ENCODE measurements at places on chromosomes 3 and 15.
A peak's percentile ranks its signal among the peaks of the same experiment; 100 is the strongest.

- DNase-seq, result no peak
Observed at GRCh38 chr3:135383301-135383700, 582.2 kb upstream of the PPP2R3A start.

DNA sequence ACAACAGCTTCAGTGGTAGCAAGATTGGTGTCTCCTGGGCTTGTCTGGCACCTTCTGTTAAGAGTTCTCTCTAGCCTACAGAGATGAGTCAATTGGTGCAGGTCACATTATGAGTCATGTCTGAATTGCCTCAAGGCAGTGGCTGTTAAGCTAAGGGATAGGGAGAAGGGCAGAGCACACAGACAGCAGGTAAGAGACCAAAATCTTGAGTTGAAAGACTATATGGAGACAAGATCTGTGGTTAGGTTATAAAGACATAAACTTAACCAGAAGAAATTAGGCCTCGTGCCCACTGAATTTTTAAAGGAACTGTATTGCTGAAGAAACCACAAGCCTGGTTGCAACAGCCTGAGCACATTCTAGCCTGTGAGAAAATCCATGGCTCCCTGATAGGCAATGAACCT, 19.2 kb upstream of the KPNA1 start:
- DNase-seq, result no peak

DNA sequence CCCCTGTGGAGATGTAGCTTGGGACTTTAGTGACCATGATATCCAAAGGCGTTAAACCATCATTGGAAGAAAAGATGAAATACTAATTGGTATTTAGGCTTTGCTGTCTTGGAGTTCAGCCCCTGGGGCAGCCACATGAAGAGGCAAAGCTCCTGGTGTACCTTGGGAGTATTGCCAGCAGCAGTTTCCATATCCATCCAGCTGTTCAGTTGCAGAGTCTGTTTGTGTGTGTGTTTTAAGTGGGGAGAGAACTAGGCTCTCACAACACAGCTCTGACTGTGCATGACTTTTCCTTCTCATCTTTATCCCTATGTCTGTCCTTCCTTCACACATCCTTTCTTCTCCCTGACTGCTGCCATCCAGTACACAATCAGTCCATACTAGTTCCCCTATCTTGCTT, 98.9 kb downstream of the CDIN1 start:
- DNase-seq, result no peak

DNA sequence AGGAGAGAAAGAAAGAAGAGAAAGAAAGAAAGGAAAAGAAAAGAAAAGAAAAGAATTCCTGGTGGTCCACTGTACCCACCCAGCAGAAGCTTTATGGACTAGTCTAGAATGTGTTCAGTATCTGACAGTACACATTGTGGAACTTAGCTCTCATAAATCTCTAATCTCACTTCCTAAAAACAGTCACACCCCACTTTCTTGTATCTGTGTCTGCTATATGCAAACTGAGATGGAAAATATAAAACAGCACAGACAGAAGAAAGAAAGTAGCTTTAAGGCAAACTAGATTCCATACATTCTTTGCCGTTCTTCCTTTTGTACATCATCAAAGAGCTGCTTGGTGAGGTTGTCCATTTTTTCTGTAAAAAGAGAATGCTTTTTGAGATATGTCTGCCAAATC, 41.1 kb upstream of the GNB5 start:
- DNase-seq, result no peak

- no peak for DNase-seq
Observed at GRCh38 chr3:87488765-87489164, 212.4 kb upstream of the POU1F1 start.

GRCh38 chr3:190338717-190339116, 16.5 kb upstream of the CLDN1 start:
- DNase-seq, result peak; percentile 72

DNA sequence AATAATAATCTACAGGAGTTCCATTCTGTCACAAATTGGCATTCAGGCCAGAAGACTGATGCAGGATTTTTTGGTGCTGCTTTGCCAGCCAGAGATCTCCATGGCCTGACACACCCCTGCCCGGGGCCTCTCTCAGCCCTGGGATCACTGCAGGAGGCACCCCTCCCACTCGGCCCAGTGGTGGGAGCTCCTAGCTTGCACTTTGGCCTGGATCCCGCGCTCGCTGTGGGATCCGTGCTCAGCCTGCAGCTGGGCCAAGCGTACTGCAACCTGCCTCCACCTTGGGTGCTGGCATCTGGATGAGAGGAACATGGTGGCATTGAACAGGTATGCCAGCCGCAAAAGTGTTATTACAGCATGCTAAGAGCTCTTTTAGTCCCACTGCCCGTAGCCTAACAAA, 656.7 kb upstream of the CCDC54 start:
- no peak for DNase-seq

- peak; percentile 36 for DNase-seq
Observed at GRCh38 chr3:52217409-52217805, 8.0 kb downstream of the TLR9 start.

DNA sequence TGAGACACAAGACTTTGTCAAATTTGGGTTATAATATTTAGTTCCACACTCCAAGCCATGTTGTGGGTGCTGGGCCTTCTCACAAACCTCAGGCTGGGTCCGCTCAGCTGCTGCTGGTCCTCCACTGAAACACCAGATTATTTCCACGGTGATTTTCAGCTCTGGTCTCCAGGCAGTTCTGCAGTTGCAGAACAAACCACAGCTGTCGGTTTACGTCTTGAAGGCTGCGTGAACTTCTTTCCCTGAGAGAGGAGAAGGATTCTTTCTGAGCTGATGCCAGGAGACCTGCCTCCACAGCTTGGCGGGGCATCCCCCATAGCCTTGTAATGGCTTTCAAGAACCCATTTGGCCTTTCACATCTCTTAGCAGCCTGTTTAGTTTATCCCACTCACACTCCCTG, 16.2 kb downstream of the GALNT15 start:
- DNase-seq, result no peak

GRCh38 chr3:74435631-74436030, 178.8 kb downstream of the CNTN3 start:
- no peak for DNase-seq

DNA sequence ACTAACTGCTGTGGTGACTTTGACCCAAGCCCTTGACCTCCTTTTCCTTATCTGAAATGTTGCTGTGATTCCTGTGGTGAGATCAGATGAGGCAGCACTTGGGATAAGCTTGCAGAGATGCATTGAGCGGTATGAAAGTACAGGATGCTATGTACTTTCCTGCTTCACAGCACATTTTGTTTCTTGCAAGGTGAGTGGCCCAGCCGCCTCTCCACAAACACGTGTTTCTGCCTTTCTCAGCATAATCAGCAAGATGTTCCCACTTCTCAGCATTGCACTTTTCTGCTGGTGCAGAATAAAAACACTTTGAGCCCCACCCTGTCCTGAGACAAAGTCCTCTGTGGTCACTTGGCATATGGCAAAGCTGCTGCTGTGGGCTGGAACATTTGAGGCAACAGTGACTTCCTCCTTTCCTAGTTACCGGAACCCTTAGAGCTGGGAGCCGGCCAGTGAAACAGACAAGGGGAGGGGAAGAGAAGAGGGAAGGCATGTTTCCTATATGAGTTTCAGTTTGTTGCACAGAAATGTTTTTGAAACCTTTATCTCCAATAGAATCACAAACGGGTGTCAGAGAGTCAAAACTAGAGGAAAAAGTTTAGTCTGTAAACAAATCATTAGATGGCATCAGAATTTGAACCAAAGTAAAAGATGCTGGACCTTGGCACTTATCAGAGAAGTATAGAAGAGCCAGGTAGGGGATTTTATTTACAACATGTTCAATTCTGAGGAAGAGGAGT, 5.0 kb downstream of the NUDT16 start:
- DNase-seq, result peak; percentile 54

DNA sequence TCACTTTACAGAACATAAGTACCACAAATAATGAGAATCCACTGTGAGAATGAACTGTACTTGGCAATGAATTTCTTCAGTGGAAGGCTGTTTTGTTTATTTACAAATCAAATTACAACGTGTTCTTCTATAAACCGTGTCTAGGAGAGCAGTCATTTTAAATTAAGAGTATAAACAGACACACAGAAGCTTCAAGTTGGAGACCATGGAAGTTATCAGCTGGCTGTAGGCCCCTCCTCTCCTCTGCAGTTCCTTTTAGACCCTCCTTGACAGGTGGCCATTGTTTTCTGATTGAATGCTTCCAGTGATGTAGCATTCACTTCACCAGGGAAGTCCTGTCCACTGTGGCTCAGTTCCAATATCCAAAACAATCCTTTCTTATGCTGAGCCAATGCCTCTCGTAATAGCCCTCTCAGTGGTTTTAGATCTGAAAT, 7.3 kb upstream of the MAPK6 start:
- DNase-seq, result no peak

- peak; percentile 86 for DNase-seq
Observed at GRCh38 chr3:141875893-141876380, 506 bp upstream of the ATP1B3 start.

DNA sequence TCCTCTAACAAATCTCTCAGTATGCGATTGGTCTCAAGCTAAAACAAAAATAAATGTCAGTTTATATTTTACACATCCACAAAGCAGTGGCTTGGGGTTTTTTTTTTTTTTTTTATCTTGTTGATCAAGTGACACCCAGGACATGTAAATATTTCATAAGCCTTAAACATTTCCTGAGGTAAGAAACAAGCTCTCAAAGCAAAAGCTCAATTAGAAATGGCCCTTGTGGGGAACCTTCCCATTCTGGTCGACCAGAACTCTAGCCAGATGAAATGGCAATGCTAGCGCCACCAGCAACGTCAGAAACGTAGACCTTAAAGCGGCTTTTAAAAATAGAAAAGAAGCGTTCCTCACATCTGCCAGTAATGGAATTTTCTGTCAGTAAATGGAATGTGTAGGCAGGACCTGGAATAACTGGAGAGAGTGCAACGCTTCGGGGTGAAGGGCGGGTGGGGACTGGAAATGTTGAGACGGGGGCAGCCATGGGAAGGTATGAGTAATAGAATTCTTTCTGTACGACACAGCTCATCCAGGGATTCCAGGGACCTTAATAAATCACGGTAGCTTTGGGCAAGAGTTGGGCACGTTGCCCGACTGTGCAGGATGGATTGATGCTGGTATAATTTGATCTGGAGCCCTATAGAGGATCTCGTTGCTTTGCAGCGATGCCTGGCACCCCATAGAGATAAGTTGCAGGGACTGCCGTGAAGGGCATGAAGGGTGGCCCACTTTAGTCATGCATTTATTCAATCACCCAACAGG, 44.4 kb downstream of the BTD start:
- DNase-seq, result no peak

DNA sequence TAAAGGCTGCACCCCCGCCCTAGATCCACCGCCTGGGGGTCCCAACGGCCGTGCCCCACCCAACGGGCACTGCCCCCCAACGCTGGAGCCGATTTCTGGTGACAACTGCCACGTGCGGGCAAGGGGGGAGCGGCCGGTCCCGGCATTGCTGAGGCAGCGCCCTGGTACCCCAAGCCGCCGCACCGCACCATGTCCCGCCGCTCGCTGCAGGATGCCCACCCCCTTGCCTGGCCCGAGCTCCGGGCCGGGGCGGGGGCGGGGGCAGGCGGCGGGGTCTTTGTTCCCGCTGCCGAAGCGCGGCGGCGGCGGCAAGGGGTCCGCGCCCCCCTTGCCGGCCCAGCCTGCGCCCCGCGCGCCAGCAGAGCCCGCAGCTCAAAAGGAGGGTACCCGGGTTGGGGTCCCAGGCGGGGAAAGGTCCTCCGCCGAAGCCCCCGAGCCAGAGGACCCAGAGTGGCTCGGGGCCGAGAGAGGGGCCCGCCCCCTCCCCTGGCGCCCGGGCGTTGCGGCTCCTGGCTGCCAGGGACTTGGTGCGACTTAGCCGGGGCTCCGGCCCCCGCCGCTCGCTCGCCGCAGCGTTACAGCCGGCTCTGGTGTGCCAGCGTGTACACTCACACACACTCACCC, 678 bp downstream of the SEMA7A start:
- DNase-seq, result peak; percentile 84

- peak; percentile 60 for DNase-seq
Observed at GRCh38 chr3:184227481-184227935, 1.9 kb upstream of the VWA5B2 start.

GRCh38 chr15:79463043-79463780, 31.1 kb downstream of the MINAR1 start:
- no peak for DNase-seq

GRCh38 chr3:79521221-79521848, 246.5 kb downstream of the ROBO1 start:
- DNase-seq, result peak; percentile 37

- no peak for DNase-seq
Observed at GRCh38 chr3:139953131-139953910, 18.3 kb downstream of the CLSTN2 start.

GRCh38 chr3:50316657-50317242, 5.8 kb downstream of the HYAL2 start:
- no peak for DNase-seq

GRCh38 chr15:90645873-90646575, 71.1 kb upstream of the BLM start:
- no peak for DNase-seq

DNA sequence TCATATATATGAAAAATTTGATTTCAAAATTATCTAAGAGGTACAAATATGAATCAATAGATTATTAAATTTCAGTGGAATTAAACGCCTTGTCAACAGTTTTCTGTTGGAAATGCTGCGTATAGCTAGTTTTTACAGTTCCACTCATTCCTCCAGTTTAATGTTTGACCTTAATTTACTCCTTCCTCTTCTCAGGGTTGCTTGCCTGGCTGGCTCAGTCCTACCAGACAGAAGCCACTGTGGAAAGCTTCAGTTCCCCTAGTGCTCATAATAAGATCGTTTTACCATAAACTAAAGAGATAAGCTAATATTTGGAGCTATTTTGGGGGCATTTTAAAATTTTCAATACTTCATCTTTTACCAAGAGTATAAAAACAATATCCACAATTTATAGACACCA, 22.8 kb downstream of the EMC7 start:
- no peak for DNase-seq

GRCh38 chr3:16028604-16029003, 145.9 kb upstream of the GALNT15 start:
- DNase-seq, result no peak

DNA sequence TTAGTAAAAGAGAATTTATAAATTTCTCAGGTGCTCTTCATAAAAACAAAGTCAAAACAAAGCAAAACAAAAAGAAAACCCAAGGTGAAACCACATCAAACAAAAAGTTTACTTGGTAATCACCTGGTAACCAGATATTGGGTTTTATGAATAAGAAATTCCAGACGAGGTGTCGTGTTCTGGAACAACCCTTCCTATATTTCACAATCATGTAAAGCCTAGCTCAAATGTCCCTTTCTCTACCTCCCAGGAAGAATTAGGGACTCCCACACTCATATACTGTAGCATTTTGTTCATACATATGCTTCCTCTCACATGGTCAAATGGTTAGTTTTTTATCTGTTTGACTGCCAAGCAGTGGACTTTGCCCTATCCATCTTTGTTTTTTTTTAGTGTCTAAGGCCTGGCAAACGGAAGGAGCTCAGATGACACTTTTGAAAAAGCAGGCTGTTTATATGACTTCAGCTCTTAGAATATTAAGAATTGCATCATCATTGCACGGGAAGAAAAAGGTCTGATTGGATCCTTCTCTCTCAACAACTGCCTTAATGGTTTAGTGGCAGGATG, 326.7 kb upstream of the TBL1XR1 start:
- DNase-seq, result no peak

All from common myeloid progenitor, CD34-positive (primary cell).